ENCODE measurements at places on chromosomes 7 and 10. TPM values are rescaled to one million over a fixed set of nuclear protein-coding genes. Genes with fewer than 3 reads are reported as not detected.

DNA sequence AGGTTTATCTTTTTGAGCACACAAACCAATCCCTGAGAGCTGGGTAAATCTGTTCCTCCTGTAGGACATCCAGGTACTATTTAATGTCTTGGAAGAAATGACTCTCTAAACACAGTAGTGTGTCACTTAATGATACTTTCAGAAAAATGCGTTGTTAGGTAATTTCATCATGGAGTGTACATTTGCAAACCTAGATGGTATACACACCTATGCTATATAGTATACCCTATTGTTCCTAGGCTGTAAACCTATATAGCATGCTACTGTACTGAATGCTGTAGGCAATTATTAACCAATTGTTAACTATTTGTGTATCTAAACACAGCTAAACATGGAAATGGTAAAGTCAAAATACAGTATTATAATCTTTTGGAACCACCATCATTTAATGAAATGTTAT lies 10.1 kb downstream of the RUFY2 start:
- no peak for DNase-seq

The POLR2J2 gene
- 5.8 TPM for total RNA-seq

DNA sequence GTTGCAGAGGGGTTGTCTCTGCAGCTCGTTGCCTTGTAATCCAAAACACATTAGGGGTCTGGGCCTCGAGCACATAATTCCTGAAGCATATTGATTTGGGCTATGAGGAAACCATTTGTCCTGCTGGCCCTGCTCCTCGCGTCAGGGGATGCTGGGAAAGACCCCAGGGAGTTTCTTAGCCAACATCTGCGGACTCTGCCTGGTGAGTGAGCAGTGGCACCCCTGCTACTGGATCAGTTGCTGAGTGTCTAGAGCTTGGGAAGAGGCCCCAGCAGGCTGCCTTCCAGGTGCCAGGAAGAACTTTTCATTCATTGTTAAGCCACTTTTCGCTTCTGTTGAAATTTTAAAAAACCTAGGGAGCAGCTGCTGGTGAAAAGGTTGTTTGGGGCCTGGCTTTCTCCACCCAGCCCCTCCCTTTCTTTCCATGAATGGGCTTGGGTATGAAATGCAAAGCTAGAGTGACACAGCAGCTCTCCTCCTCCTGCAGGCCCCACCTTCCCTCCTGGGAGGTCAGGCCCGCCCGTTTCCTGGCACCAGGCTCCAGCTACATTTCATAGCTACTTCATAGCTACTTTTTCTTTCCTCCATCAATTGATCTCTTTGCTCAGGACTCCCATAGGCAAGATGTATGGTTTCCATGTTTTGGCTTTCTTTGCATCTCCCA lies 26.8 kb downstream of the TACR2 start:
- DNase-seq = no peak

DNA sequence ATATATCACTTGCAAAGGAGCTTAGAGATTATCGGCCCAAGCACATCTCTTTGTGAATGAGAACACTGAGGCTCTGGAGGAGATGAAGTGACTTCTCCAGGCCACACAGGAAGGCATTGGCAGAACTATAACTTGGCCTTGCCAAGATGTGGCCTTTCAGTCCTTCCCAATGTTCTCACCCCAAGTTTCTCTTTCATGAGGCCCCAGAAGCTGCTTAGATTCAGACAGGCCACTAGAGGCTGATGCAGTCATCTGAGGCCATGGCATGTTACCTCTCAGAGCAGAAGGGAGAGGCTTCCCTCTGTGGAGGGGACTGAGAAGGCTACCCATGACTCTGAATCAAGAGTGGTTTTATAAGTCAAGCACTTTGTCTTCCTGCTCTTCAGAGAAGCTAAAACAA lies 1003.7 kb downstream of the LRMDA start:
- DNase-seq = no peak

DNA sequence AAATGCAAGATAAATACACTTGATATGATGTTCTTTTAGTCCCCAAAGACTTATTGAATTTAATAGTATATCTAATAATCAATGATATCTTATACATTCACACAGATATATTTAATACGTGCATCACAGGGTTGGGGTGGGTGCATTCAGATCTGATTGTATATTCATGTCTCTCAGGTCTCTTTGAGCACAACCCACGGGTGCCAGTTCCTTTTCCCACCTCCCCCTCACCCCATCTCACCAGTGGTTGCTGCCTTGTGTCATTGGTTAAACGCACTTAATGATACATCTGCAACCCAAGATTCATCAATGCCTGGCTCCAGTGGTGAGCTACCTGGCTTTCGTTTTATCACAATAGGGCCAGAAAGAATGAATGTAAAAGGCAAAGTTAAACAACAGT lies 6.2 kb downstream of the LRIT1 start:
- DNase-seq = no peak

DNA sequence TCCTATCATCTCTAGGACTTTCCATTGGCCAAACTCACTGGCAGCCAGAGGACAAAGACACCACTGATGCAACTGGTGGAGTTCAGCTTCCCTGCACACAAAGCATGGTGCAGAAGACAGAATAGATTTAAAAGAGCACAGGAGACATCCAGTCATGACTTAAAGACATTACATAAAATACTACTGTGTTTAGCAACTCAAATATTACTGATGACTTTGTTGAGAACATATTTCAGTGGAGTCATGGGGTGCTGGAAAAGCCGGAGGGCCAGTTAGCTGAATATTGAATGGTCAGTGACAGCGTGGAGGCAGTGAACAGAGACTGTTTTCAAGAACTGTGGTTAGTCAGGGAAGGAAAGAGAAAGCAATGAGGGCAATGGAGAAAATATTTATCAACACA lies 296.3 kb upstream of the NRP1 start:
- no peak for DNase-seq

- DNase-seq = no peak
These were observed 19.3 kb upstream of the TOMM7 start for GRCh38 chr7:22841954-22842353.

GRCh38 chr10:21497177-21497807 lies 28.2 kb downstream of the SKIDA1 start:
- DNase-seq = peak; percentile 57

- no peak for DNase-seq
These were observed 13.2 kb upstream of the ZNF488 start for GRCh38 chr10:47397256-47397655.

GRCh38 chr7:119724041-119724792 lies 548.8 kb upstream of the KCND2 start:
- no peak for DNase-seq

- no peak for DNase-seq
These were observed 104.8 kb downstream of the AUTS2 start for GRCh38 chr7:69703099-69703498.

DNA sequence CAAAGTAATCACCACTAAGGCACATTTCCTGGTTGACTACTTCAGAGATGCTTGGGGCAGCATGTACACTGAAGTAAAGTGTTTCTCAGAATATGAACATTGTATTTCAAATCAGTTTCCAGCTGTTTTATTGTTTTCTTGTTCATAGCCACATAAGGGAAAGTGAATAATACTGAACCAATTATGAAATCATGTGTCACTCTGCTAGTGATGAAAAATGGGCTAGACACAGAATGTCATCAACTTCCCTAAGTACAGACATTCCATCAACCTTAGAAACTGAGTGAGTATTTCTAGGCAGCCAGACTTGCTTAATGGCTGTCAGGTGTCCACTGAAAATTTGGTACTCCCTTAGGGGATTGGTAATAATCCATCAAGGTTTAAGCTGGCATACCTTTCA lies 603.5 kb downstream of the ARL4A start:
- DNase-seq = no peak

The ZNF655 gene
- 56.0 TPM for total RNA-seq

DNA sequence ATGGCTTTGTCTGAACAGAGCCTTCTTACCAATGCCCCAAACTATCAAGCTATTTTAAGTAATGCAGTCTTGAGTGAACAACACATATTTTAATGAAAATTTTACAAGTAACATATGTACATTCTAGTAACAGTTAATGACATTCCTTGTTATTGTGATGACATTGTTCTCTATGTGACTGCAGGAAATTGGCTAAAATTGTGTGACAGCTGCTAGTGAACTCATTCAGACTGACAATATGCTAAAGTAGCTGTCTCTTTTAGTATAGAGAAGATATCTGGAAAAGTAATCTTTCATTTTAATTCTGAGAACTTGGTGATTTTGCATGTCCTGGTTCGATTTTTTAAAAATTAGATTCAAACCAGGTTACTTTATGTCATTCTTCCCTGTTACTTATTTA lies 259.8 kb upstream of the MAGI2 start:
- no peak for DNase-seq

The AKR1D1 gene
- total RNA-seq = not detected

DNA sequence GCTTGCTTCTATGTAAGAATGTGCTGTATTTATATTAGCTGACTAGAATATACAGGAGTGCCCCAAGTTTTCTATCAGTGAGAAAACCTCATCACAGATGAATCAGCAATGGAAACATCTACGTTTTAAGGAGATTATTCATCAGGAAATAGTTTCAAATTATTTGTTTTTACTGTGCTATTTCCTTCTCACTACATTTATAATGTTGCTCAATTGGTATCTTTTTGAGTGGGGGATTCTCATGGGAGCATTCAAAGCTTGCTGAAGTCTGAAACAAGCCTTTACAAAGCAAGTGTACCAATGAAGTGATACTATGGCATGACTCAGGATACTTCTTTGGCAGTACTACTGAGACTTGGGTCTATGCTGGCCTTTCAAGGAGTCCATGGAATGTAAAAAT lies 191.1 kb upstream of the SLC26A5 start:
- DNase-seq = no peak

- DNase-seq = no peak
These were observed 45.7 kb downstream of the CROT start for GRCh38 chr7:87391020-87391701.

GRCh38 chr7:121294448-121294992 lies 34.3 kb upstream of the WNT16 start:
- DNase-seq = no peak

GRCh38 chr7:37220664-37221063 lies 228.0 kb downstream of the ELMO1 start:
- DNase-seq = no peak

DNA sequence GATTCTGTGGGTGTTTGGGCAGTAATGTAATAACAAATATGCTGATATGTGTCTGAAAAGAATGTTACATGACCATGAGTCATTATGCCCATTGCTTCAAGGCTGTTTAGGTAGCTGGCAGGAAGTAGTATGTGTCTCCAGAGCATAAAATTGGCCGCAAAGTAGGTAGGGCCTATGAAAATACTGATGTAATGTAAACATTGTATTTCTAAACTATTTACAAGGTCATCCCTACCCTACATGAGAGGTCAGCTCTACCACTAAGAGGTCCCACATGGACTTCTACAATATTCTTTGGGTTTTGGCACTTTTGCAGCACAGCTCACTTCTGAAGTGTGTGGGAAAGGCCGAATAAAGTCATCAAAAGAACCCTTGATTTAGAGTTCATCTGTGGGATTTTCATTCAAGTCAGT lies 301.9 kb downstream of the AHR start:
- no peak for DNase-seq

The C7orf57 gene
- total RNA-seq = not detected

- DNase-seq = no peak
These were observed 22.6 kb upstream of the TSPAN13 start for GRCh38 chr7:16730937-16731336.

DNA sequence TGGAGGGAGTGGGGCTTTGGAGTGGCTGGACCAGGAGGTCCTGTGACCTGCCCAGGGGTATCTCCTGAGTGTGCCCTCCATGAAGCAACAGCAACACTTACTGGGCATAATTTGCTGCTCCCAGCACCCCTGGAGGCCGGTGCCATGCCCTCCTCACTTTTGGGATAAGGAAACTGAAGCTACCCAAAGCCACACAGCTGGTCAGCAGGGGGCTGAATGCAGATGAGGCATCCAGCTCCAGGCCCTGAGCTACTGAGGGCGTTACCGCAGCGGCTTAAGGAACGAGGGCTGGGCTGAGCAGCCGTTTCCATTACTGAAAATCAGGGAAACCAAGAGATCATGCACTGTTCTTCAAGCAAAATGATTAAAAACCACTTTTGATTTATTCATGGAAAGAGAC lies 408.9 kb downstream of the GLRX3 start:
- DNase-seq = no peak

- DNase-seq = no peak
These were observed 20.6 kb upstream of the CDCA7L start for GRCh38 chr7:21966271-21966670.

- DNase-seq = no peak
These were observed 329.4 kb downstream of the TFEC start for GRCh38 chr7:115701141-115701540.

- DNase-seq = no peak
These were observed 54.6 kb downstream of the TFAM start for GRCh38 chr10:58439632-58440364.

- DNase-seq = no peak
These were observed 72.9 kb upstream of the GRID1 start for GRCh38 chr10:86439544-86439943.

- DNase-seq = no peak
These were observed 19.8 kb downstream of the MCMBP start for GRCh38 chr10:119852822-119853221.

DNA sequence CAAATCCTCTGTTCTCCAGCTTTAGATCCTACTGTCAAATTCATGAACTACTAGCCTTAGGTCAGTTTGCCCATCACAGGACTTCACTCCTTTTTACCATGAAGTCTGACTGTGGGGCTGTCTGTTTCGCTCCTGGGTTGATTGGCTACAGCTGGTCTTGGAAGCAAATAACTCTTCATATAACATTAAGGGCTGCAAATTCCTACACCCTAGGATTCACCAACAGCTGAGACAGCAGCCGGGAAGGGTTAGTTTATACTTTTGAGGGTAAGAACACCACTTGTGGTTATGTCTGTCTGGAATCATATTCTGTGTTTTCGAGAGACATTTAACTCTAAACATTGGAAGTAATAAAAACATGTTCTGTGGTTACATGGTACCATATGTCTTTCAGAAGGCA lies 55.9 kb upstream of the KIAA1217 start:
- no peak for DNase-seq

The ZNF22 gene
- 51.0 TPM for total RNA-seq

GRCh38 chr7:73443548-73444255 lies 10.1 kb downstream of the FZD9 start:
- no peak for DNase-seq

- no peak for DNase-seq
These were observed 51.1 kb downstream of the TMEM209 start for GRCh38 chr7:130154131-130154500.

GRCh38 chr7:89054361-89054760 lies 258.8 kb upstream of the TEX47 start:
- no peak for DNase-seq

The CFAP58 gene
- total RNA-seq = 0.44 TPM

Data from neural crest cell (in vitro differentiated cells).